ENCODE measurements at places on chromosomes 13 and 19. TPM values are rescaled to one million over a fixed set of nuclear protein-coding genes. Genes with fewer than 3 reads are reported as not detected.

The PCSK4 gene
- total RNA-seq, result 1.5 TPM

The ADPRHL1 gene
- total RNA-seq, result 0.50 TPM

The CEACAM4 gene
- total RNA-seq, result not detected

The CALR gene
- total RNA-seq, result 625 TPM

The SHD gene
- not detected for total RNA-seq

The FPR1 gene
- total RNA-seq, result not detected

The GGN gene
- total RNA-seq, result 0.41 TPM

The CCDC70 gene
- not detected for total RNA-seq

The ZNF8 gene
- 3.9 TPM for total RNA-seq

The COMP gene
- total RNA-seq, result not detected

The IL27RA gene
- 62.0 TPM for total RNA-seq

The GPR42 gene
- total RNA-seq, result 0.17 TPM

The EDNRB gene
- not detected for total RNA-seq

The CEACAM8 gene
- total RNA-seq, result not detected

The LHB gene
- total RNA-seq, result not detected

The ZIC2 gene
- total RNA-seq, result not detected

The CEACAM20 gene
- not detected for total RNA-seq

The RNF17 gene
- not detected for total RNA-seq

The WDR88 gene
- not detected for total RNA-seq

The KLK5 gene
- total RNA-seq, result not detected

The OR7C1 gene
- not detected for total RNA-seq

The JAK3 gene
- total RNA-seq, result 217 TPM

The TNNI3 gene
- total RNA-seq, result not detected

The GNA15 gene
- 79.5 TPM for total RNA-seq

The DENND1C gene
- total RNA-seq, result 62.1 TPM

The NACC1 gene
- total RNA-seq, result 89.8 TPM

Data from activated CD4-positive, alpha-beta memory T cell treated with anti-CD3 and anti-CD28 coated beads for 36 hours (primary cell).